ENCODE measurements at places on chromosomes 5 and 9. TPM values are rescaled to one million over a fixed set of nuclear protein-coding genes. Genes with fewer than 3 reads are reported as not detected.

Gene AKNA
- 22.6 TPM for total RNA-seq

Gene PTPRD
- total RNA-seq = 15.1 TPM

Gene IL33
- total RNA-seq = 22.0 TPM

Gene FGFR4
- total RNA-seq = 2.7 TPM

Gene DTWD2
- 7.1 TPM for total RNA-seq

- no peak for DNase-seq
Measured at GRCh38 chr9:127263664-127264063, 910 bp upstream of the GARNL3 start.

GRCh38 chr9:93390953-93391515 lies 60.5 kb upstream of the FAM120A start:
- DNase-seq = no peak

- no peak for DNase-seq
Measured at GRCh38 chr5:77358255-77359205, 133.6 kb downstream of the WDR41 start.

DNA sequence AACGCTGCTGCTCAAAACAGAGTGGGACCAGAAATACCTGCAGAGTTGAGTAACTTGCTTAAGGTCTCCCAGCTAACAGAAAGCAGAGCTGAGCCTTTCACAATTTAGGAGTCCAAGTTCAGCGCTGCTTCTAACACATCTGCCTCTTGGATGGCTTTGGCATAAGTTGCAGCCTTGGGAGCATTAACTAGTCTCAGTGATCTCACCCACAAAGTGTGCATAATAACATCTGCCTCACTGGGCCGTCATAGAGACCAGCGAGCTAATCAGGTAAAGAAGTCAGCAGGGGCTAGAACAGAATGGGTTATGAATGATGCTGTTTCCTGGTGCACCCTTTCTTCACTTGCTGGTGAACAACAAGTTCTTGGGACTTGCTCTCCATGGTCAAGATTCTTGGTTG lies 36.5 kb downstream of the WWC1 start:
- no peak for DNase-seq

DNA sequence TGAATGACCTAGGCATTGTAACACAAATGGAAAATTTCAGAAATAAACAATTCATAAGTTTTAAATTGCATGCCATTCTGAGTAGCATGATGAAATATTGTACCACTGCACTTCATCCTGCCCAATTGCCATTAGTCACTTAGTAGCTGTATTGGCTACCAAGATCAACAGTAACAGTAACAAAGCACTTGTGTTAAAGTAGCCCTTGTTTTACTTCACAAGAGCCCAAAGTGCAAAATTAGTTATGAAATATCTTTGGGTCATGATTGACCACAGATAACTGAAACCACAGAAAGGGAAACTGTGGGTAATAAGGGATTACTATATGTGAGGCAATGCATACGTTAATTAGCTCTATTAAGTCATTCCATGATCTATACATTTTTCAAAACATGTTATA lies 33.3 kb upstream of the RORB start:
- DNase-seq = no peak

DNA sequence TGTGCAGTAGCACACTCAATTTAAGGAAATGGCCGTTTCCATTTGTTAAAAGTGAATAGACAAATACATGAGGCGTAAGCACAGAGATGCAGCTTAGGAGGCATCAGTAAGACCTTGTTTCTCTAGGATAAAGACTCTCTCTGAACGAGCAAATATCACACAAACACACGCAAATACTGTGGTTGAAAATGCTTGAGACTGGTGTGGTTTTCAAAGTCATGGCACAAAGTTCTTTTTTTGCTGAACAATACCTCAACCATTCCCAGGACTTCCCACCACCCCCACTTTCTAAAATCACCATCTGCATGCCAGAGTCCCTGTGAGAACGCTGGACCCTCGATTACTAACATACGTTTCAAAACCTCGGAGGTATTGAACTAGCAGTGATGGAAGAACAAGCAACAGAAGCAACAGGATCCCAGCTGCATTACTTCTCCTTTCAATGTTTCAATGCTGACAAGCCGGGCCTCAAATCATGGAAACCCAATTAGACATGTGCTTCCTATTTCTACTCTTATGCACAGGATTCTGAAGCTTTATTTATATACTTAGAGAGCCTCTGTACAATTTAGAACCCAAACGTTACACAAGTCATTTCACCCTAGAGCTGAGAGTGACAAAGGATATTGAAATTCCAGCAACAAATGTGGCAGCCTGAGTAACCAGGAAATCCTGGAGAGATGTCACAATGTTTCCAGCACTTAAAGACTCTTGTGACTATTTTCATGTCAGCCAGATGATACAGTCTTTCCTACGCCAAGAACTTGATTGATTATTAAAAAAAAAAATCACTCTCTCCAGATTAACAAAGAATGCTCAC lies 63.9 kb downstream of the CDC14B start:
- DNase-seq = no peak

DNA sequence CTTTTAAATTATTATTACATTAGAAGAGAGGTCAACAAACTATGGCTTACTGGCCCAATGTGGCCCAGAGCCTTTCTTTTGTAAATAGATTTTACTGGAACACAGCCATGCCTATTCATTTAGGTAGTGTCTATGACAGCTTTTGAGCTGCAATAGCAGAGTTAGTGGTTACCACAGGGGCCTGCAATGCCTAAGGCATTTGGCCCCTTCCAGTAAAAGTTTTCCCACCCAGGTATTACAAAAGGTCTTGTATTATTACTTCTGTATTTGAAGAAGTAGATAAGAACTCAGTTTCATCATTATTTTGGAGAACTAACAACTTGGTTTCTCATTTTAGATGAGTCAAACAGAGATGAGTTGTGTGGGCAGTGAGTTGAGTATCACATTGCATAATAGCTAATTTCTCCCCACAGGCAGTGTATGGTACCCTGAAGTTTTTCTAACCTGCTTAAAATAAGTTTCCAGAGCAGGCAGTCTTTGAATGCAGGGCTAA lies 9.5 kb downstream of the MTRR start:
- DNase-seq = no peak

DNA sequence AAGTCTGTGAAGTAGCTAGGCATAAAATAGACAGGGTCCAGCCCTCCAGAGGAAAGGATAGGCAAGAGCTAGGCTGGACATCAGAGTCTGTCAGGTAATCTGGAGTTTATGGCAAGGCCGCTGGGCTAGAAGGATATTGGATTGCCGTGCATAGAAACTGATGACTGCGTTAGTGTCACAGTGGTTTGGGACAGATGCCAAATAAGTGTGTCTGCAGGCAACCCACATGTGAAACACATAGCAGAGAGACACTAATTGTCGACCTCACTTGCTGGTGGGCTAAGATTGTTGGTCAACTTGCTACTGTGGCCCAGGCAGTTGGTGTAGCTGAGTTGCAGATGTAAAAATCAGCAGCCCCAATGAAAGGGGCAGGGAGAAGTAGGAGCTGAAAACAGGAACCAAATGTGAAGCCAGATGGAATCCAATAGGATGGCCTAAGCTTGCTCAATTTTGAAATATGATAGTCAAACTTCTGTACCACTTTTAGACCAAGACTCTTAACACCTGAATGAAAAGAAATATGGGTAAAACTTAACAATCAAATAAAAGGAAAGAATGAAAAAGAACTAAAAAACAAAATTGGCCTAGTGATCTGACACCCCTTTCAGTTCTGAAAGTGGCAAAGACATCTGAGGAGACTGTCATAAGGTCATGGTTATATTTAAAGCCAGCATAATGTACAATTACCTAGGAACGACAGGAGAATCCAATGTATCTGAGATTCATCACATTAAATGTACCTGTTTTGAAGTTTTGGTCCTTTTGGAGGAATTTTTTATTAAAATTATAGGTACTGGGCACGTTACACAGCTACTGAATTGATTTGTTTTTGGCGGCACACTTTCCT lies 243.3 kb upstream of the ACTBL2 start:
- DNase-seq = no peak

- DNase-seq = no peak
Measured at GRCh38 chr9:93862877-93863545, 92.1 kb downstream of the BARX1 start.

- no peak for DNase-seq
Measured at GRCh38 chr9:16092142-16093091, 539.6 kb downstream of the CCDC171 start.

GRCh38 chr5:136251502-136252169 lies 58.7 kb upstream of the SMIM32 start:
- DNase-seq = no peak

DNA sequence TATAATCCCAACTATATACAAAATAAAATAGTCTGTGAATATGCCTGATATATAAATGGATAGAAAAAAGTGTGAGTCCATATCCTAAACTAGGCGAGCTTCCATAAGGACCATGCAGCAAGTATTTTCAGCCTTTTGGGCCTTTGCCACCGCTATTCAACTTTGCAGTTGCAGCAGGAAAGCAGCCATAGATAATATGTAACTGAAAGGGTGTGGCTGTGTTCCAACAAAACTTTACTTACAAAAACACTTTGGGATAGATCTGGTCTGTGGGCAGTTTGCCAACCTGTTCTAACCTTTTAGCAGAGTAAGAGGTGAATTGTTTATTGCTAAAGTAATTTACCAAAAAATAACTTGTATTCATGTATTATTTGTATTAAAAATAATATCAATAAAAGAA lies 127.8 kb upstream of the GPR151 start:
- DNase-seq = no peak

GRCh38 chr5:36659411-36659810 lies 53.0 kb downstream of the SLC1A3 start:
- DNase-seq = no peak

DNA sequence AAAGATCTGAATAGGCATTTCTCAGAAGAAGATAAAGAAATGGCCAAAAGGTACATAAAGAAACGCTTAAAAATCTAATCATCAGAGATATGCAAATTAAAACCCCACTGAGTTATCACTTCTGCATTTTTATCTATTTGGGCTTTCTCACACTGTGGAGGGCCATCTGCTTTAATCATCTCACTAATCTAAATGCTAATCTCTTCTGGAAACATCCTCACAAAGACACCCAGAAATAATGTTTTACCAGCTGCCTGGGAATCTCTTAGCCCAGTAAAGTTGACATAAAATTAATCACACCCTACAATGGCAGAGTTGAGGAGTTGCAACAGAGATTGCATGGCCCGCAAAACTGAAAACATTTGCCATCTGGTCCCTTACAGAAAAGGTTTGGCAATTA lies 407.9 kb upstream of the CYLC2 start:
- DNase-seq = no peak

GRCh38 chr5:14900693-14901461 lies 29.3 kb upstream of the ANKH start:
- DNase-seq = peak; percentile 32

DNA sequence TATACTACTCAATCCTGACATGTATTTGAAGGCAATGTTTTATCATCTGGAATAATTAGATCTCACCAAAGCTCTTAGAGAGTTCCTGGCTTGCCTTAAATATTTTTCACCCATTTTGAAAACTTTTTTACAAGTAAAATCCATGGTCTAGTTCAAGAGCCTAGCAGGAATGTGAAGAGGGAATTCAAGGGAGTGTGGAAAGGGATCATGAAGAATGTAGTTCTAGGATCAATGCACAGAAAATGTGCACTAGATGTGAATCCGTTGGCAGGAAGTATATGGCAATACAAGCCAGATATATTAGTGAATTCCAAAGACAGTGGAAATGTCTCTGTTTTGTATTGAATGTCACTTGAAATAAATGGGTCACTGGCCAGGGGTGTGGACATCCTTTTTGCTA lies 167.9 kb upstream of the MOCS2 start:
- DNase-seq = no peak

- no peak for DNase-seq
Measured at GRCh38 chr5:163460562-163461171, at the start of gene HMMR. Gene HMMR, plus strand, starts transcription at chr5:163460632. Its CDS starts 61 bp downstream, at chr5:163460693.

DNA sequence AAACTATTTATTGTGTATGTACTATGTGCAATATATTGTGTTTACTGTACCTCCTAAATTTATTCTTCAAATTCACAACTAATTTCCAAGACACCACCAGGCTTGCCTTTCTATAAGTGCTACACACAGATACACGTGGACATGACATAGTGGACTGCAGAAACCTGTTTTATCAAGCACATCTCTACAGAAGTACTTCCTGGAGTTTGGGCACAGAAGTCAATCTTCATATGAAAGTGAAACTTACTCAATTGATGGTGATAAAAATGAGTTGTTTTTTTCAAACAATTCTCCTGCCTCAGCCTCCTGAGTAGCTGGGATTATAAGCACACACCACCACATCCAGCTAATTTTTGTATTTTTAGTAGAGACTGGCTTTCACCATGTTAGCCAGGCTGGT lies 57.6 kb downstream of the NLN start:
- DNase-seq = no peak

GRCh38 chr9:125393426-125393825 lies 131.8 kb downstream of the GAPVD1 start:
- DNase-seq = no peak

DNA sequence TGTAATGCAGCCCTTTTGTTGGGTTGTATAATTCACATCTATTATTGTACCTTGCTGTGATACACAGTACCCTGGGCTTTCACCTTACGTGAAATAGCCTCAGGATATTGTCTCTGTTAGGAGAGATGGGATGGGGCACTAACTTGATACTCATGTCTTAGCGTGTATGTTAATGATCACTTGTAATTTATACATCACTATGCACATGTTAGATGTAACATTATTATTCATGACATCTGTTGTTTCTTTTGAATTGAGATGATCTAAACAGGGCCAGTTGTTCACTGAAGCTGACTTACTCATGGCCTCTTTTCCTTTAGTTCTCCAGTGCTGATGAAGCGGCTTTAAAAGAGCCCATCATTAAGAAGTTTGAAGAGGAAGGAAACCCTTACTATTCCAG lies 65.2 kb downstream of the MCCC2 start:
- no peak for DNase-seq

- DNase-seq = no peak
Measured at GRCh38 chr9:93392974-93393373, 58.5 kb upstream of the FAM120A start.

GRCh38 chr9:78439866-78440830 lies 143.2 kb downstream of the PSAT1 start:
- DNase-seq = no peak

DNA sequence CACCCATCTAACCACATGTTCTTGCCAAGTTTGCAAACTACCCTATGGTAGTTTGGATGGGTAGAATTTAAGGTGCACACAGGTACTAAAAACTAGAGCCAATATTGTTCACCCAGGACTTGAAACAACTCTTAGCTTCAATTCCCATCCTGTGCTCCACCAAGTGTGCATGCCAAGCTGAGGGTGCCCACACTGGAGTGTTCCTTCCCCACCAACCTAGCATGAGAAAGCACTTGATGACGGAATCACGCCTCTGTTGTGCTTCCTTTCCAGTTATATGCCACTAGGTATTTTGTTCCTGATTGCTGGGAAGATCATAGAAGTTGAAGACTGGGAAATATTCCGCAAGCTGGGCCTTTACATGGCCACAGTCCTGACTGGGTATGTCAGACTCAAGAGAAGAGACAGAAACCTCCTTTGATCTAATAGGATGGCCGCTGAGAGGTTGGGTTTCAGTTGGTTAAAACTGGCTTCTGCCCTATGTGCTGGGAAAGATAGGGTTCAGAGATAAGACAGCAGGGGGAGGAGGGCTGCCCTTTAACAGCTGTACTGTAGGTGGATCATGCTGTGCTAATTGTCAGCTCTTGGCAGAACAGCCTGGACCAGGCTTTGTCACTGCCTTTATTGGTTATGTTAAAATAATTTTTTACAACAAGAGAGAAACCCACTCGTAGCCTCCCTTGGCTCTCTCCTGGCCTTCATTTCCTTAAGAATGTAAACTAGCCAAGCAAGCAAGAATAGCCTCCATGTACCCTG lies 83.5 kb downstream of the SLC1A1 start:
- DNase-seq = no peak

Data from omental fat pad (tissue), 4 donors.